ENCODE measurements at places on chromosomes 7 and 10.

DNA sequence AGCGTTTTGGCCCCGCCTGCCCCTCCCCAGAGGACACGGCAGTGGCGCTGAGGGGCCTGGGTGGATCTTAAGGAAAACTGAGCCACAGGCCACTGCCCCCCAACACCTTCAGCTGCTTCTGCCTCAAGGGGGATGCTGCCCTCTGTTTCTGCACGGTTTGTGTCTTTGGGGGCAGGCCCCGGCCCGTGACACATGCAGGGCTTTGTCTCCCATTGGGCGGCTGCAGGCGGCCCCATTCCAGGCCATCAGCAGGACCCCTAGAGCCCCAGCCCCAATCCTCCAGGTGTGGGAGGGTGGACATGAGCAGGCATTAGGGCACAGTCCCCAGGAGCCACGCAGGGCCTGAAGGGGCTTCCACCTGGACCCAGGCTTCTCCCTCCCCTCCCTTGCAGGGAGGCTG is 25.3 kb upstream of the PPP2R2D start:
- DNase-seq = no peak

- DNase-seq = no peak
Measured at GRCh38 chr10:49344840-49345239, 45.9 kb downstream of the C10orf71 start.

GRCh38 chr10:99832439-99832838 is 50.0 kb downstream of the ABCC2 start:
- DNase-seq = no peak

- no peak for DNase-seq
Measured at GRCh38 chr7:82674268-82674667, 230.7 kb upstream of the CACNA2D1 start.

GRCh38 chr10:24333736-24334135 is 124.8 kb downstream of the KIAA1217 start:
- no peak for DNase-seq

DNA sequence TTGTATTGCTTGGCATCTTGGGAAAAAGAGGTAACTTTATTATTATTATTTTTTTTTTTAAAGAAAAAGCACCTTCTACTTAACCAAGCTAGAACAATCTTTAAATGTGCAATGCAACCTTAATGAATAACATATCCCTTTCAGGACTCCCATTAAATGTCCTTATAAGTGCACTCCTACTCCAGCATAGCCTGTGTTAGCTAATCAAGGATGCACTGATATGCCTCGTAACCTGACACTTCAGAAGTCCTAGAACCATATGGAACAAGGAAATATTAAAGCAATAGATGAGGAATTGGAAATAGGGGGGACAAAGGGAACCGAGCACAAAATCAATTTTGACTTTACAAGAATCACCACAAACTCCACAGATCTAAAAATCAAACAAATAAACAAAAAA is 522.4 kb downstream of the PARD3 start:
- DNase-seq = no peak

DNA sequence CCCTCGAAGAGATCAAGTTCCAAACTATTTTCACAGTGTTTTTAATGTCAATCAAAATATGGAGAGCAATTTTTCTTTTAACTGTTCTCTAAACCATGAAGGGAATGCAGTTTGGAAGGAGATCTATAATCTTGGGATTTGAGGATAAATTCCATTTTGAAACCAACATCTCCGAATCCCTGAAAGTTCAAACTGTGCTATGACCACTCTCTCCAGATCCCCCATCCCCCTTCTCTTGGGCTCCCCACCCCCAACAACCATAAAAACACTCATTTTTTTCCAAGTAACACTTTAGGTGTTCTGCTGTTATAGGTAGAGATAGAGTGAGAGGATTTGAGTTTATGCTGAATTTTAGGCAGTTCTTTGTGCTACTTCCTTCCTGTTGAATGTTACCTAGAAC is 1.7 kb downstream of the CALD1 start:
- no peak for DNase-seq

DNA sequence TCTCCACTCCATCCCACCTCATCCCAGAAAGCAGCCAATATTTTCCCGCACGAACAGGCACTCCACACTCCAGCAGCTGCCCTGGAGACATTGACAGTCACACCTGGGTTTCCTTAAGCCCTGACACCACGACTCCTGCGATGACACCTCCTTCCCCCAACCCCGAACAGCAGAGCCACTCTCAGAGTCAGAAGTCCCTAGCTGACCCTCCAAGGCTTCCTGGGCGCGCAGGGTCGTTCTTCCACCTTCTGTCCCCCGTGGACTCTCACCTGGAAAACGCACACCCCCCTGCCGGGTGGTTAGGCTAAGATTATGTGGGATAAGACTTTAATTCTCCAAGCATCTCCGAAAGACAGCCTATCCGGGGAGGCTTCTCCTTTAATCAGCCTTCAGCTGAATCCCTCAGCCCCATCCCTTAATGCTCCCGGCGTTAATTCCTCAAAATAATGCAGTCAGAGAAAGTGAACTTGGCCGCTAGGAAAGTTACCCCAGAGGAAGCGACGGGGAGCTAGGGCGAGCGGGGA is 1.1 kb downstream of the DENND11 start:
- DNase-seq = no peak

DNA sequence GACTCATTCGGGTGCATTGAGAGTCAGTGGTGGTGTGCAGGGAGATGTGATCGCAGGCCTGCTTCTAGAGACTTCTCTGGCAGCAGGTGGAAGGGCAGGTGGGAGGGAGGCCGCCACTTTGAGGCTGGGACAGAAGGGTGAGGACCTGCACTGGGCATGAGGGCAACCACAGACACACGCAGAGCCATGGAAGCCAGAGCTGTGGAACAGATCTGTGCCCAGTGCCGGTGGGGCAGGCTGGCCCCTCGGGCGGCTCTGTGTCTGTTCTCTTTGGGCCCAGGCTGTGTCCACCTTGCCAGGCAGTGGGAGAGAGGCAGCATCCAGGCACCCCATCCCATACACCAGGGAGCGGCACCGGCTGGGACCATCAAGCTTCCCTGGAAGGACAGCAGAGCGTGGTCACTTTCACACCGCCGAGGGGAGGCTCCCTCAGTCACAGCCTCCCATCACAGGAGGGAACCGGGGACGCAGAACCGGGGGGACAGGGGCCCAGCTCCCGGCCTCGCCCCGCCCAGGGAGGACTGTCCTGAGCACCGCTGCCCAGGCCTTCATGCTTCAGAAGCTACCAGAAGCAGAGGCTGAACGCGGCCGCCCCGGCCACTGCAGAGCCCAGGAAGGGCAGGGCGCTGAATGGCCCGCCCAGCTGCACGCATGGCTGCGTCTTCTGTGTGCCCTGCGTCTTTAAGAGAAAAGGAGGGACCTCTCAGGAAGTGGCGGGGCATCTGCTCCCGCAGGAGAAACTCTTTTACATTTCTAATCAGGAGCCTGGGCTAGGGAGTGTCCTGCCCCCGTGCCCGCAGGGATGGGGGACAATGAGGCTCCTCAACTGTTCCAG is 32.1 kb downstream of the EN2 start:
- DNase-seq = no peak

- DNase-seq = no peak
Measured at GRCh38 chr10:60367431-60367830, 22.2 kb downstream of the ANK3 start.

DNA sequence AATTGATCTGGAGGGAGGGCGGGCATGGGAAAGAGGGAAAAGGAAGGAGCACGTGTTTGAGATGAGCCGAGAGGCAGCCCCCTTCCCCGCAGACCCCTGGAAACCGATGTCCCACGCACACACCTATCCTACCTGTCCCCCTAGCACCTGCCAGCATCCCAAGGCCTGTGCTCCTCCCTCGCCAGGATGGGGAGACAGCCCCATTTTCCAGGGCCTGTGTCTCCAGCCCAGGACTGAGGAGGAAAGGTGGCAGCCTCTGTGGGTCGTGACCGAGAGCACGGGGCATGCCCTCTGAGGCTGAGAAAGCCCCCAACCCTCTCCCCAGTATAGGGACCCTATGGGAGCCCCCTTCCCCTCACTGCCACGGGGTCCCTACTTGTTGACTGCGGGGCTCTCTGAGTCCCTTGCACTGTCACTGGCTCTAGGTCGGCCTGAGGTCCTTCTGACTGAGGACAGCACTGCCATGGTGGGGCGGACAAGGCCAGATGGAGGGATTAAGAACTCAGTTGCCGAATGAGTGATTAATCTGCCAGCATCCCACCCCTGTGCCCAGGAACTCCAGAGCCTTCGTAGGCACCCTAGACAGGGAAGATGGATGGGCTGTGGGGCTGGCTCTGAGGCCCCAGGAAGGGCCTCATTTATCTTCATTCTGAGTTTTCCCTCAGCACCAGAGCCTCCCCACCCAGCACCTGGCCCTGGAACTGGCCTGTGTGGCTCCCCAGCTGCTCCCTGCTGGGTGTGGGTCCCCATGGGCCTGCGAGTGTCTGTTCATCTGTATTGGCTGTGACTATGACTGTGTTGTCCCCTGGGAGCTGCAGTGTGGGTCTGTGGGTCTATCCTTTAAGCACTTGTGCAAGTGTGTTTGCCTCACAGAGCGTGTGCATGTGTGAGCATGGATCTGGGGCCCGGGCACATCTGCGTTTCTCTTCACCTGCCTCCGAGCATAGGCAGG is 26.0 kb downstream of the CRHR2 start:
- DNase-seq = no peak

DNA sequence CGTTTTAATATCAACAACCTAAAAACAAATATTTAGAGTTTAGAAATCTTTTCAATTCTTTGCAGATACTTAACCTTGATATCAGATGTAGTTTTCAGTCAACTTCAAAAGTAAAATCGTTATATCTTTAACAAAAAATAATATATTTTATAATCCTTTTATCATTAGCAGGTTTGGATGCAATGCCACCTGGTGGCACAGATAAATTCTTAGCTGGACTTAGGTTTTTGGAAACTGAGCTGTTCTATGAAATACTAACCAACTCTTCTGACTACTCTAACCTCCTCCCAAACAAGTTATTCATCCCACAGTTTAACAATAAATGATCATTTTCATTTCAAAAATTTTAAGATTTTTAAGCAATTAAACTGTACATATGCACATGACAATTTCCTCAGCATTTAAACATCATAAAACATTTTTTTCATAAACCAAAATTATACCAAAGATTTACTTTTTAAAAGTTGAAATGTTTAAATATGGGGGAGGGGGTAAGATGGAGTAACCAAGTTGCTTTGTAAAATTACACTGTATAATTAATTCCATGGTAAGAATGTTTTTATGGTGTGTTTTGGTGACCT is 56.9 kb downstream of the HIBADH start:
- DNase-seq = no peak

GRCh38 chr7:37365405-37365804 is 83.3 kb downstream of the ELMO1 start:
- DNase-seq = no peak

DNA sequence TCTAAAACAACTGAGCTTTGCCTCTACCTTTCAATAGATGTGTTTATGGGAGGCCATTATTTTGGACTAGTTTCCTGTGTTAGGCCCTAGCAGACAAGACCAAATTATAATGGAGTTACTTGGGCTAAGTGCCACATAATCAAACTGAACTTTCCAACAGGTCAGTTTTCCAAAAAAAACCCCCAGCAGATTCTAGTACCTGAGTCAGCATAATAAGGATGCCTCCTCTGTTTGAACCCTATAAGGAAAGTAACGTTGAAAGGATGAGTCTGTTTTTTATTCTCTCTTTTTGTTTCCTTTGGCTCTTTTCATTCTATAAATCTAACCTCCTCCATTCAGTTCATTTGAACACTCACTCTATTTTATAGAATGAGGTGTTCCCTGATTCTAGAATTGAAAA is 148.1 kb upstream of the FAM3C start:
- DNase-seq = no peak

- DNase-seq = no peak
Measured at GRCh38 chr7:15784694-15785030, 98.2 kb upstream of the MEOX2 start.

DNA sequence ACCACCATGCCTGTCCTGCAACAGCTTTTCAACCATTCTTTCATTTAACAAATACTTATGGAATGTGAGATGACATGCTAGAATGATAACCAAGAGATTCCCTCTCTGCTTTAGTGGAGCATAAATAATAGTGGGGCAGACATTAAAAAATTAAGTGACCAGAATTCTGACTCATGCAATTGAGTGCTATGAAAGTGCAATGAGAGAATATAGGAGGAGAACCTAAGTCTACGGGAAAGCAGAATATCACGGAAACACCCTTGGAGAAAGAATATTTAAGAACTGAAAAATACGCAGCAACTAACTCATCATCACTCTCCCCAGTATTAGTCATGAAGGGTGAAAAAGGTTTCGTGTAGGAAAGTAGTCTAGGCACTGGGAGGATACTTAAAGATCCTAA is 7.1 kb downstream of the KIF5B start:
- DNase-seq = no peak

DNA sequence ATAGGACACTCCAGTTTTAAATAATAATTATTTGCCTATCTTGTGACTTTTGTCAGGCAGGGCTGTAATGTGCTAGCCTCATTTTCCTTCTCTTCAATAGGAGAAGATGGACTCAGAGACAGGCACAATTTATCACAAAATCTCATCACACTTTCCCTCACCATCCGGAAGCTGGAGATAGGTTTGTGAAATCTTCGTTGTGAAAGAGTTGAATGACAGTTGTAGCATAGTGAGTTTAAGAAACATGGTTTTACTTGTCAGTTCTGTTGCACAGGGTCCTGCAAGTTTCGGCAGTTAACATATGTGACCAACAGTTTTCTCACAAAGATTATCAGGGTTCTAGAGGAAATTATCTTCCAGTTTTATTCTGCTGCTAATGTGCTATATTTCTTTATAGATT is 37.7 kb upstream of the MAP3K8 start:
- no peak for DNase-seq

- no peak for DNase-seq
Measured at GRCh38 chr7:12211711-12212485, 804 bp downstream of the TMEM106B start.
